Myometrial cell (primary cell): ENCODE measurements at places on chromosomes 13 and 19. TPM values are rescaled to one million over a fixed set of nuclear protein-coding genes. Genes with fewer than 3 reads are reported as not detected.

Gene FFAR3
- total RNA-seq: not detected in 2 replicates

Gene CLDN10
- not detected in 2 replicates for total RNA-seq

Gene KDM4B
- total RNA-seq: 15.8 and 21.9 TPM in 2 replicates

Gene ZNF568
- total RNA-seq: 3.5 and 3.7 TPM in 2 replicates

Gene HIPK4
- total RNA-seq: not detected in 2 replicates
